Activated T-helper 2 cell treated with anti-CD3 and anti-CD28 coated beads, Interferon-gamma antibody, Interleukin-2, Interleukin-4, amounts not matched to agents 10 μg/mL and 5 μg/mL and 100 μg/mL, durations not matched to agents 14 hours and 24 hours and 36 hours (primary cell): ENCODE measurements at places on chromosomes 6 and 20. TPM values are rescaled to one million over a fixed set of nuclear protein-coding genes. Genes with fewer than 3 reads are reported as not detected.
A peak's percentile ranks its signal among the peaks of the same experiment; 100 is the strongest.

EPHA7 gene
- not detected in 2 replicates for total RNA-seq

DNA sequence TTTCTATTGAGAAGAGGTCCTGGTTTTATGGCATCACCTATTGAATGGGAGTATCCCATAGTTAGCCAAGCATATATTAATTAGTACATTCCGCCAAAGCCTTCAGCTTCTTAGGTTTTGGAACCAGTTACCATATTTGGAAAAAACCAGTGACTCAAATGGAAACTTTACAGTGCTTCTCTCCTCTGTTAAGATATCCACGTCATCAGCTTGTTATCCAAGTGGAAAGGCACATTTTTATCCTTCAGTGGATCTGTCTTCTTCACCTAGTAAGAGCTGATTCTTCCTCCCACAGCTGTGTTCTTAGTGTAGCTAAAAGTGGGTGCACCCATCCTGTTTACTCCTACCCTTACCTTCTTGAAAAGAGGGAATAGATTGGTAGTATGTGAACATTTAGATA is 34.5 kb downstream of the TPD52L1 start:
- no peaks in the 10 kb centered on the region for H3K36me3 ChIP-seq
- no peak overlapping the region for H3K4me3 ChIP-seq
- DNase-seq: no peak
- peaks cover 4% of the 10 kb centered on the region for H3K27me3 ChIP-seq
- peaks cover 4% of the 10 kb centered on the region for H3K4me1 ChIP-seq
- no peak overlapping the region for H3K27ac ChIP-seq

DNA sequence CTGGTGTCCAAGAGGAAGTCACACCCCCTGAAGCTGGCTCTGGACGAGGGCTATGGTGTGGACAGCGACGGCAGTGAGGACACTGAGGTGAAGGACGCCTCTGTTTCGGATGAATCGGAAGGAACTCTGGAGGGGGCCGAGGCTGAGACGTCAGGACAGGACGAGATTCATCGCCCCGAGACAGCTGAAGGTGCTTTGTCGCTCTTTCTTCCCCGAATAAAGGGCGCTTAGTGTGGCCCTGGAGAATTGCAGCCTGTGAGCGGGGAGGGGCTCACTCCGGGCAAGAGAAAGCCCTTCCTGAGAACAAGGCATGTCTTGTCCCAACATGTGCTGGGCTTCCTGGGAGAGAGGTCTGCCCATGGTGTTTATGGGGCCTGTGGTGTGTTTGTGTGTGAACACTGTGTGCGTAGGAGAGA is 41.4 kb downstream of the MYT1 start:
- H3K4me3 ChIP-seq: no peak overlapping the region
- H3K4me1 ChIP-seq: no peaks in the 10 kb centered on the region
- H3K27me3 ChIP-seq: no peaks in the 10 kb centered on the region
- H3K36me3 ChIP-seq: no peaks in the 10 kb centered on the region
- no peak overlapping the region for H3K27ac ChIP-seq
- no peak for DNase-seq

- DNase-seq: no peak
- H3K27me3 ChIP-seq: peaks cover 6% of the 10 kb centered on the region
- H3K4me3 ChIP-seq: peak overlapping the region; percentile 22
- H3K27ac ChIP-seq: peak overlapping the region; percentile 60
These were observed 3.0 kb downstream of the DNPH1 start for GRCh38 chr6:43226192-43226851.

DNA sequence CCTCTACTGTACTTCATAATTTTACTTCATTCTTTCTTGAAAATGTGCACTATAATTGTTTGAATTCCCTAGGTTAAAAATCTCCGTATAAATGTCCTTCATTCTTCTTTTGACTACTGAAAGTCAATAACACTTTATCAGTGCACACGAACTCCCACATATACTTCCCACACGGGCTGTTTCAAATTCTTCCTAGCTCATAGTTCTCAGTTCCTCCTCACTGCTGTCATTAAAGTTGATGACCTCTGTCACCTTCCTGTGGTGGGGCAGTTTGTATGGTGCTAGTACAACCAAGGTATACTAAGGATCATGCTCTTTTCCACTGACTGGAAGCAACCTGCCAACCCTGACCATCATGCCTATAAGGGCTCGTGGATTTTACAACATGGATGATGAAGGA is 40.0 kb upstream of the CD2AP start:
- no peaks in the 10 kb centered on the region for H3K36me3 ChIP-seq
- H3K27me3 ChIP-seq: peaks cover 4% of the 10 kb centered on the region
- no peak for DNase-seq
- H3K4me3 ChIP-seq: no peak overlapping the region
- H3K27ac ChIP-seq: no peak overlapping the region

DNA sequence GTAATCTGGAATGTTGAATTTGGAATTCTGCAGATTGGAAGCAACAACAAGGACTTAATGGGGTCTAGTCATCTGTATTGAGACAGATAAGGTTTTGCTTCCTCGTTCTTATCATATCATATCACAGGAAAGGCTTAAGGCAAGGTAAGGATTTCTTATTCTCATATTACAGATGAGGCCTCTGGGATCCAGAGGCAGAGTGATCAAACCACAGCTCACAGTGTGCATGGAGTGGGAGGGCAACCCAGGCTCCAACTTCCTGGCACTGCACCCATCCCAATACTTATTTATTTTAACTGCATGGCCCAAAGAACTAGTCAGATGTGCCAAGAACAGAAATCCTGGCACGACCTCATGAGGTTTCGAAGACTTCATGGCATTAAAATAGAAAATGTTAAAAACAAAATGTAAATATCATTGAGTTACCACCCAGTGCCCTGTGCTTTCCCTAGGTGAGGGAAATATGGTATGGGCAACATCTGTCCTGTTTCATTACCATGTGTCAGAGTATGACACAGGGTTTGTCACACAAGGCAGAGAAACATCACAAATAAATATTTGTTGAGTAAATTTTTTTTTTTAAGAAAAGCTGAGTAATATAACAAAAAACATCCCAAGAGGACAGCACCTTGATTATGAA is 191.9 kb downstream of the ISM1 start:
- H3K4me1 ChIP-seq: peaks cover 6% of the 10 kb centered on the region
- no peak for DNase-seq
- H3K36me3 ChIP-seq: peaks cover 13% of the 10 kb centered on the region
- H3K4me3 ChIP-seq: no peak overlapping the region
- H3K27ac ChIP-seq: no peak overlapping the region
- H3K27me3 ChIP-seq: no peaks in the 10 kb centered on the region
